ENCODE measurements at places on chromosomes 2 and 18.

DNA sequence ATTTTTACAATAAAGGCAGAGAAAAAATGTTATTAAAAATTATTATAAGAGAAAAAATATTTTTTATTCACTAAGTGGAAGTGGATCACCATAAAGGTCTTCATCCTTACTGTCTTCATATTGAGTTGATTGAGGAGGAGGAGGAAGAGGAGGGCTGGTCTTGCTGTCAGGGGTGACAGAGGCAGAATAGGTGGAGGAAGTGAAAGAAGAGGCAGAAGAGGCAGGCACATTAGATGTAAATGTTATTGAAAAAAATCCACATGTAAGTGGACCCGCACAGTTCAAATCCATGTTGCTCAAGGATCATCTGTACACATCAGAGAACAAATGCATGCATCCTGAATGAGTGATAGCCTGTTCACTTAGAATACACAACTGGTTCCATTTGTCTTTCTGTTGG lies 6.4 kb upstream of the SPATS2L start:
- no peak for DNase-seq

GRCh38 chr18:68925268-68925667 lies 127.4 kb downstream of the CCDC102B start:
- DNase-seq = no peak

DNA sequence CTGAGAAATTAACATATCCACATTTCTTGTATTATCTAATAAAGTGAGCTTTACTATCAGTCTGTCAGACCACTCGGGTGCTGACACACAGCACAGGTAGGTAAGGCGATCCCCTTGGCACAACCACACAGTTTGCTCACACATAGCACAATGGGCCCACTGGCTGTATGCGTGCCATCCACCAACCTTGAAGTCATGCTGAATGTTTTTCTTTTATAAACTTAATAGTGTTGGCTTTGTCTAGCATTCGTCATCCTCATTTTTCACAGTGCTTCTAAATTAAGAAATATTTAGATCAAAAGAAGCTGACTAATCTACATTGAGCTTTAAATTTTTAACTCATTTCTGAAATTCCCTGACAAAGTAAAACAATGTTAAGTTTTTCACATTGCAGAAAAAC lies 50.0 kb upstream of the PAPOLG start:
- DNase-seq = no peak

DNA sequence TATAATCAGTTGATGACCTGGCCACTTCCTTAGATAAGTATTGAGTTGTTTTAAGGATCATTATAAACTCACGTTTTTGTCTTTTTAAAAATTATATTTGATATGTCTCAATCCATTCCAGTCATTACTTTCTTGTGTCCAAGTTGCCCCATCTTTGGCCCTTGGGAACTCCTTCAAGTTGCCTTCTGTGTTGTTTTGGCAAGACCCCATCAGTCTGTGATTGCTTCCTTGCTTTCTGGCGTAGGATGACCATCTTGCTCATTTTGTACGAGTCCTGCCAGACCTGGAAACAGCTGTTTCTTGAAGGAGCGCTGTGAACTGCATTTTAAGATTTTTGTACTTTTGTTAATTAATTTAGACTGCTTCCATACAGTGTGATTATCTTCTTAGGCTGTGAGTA lies 68.9 kb upstream of the ITM2C start:
- no peak for DNase-seq

DNA sequence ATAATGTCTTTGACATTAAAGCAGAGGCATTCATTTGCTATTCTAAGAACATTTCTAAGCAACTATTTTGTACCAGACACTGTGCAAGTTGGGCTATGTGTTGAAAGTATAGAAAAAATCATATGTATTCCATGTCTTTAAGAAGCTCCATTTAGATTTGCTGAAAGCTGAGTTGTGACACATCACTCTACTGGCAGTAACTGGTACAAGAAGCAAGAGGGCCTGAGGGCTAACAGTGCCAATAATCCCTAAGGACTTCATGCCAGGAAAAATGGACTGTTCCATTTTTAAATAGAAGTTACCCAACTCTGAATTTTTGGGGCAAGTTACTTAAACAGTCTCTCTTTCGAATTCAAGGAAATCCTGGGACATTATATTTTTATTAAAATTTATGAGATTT lies 178.7 kb downstream of the SRBD1 start:
- no peak for DNase-seq

DNA sequence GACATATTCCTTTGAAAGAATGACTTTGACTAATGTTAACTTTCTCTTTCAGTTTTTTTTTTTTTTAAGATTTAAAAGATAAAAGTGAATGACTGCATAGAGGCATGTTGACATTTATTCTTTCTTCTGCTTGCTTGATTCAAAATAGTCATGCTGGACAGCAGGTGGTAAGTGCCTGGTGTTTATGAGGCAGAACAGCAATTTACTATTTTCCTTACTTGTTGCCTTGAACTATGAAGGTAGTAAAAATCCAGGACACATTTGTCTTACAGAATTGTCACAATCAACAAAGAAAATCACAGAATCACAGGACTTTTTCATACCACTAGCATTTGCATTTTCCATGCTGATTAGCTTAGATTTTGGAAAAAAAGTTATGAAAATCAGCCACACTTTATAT lies 388.3 kb downstream of the CTNNA2 start:
- DNase-seq = no peak

DNA sequence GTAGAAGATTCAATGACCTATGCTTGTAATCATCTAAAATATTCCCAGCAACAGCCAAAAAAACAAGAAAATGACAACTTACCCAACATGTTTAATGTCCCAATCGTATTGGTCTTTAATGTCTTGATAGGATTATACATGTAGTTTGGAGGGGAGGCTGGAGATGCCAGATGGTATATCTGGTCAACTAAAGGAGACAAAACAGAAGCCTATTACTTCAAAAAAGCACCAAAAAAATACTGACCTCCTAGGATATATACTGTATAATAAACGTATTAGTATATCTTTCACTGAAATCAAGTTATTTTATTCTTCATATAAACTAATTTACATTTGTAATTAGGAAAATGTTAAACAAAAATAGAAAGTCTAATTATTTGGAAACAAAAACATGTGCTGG lies 64.5 kb downstream of the UXS1 start:
- no peak for DNase-seq

DNA sequence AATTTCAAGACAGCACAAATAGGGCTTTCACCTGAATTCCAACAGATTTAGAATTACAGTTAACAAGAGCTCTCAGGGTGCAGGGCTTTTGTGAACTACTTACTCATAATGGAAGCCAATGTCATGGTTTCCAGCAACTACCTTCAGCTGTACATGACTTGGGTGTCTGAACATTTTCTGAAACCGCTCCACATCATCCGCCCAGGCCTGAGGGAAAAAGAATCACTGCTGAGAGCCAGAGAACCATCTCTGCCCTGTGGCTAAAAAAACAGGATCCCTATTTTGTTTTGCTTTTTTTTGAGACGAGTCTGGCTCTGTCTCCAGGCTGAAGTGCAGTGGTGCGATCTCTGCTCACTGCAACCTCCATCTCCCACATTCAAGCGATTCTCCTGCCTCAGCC lies 18.8 kb downstream of the MPPE1 start:
- DNase-seq = no peak

DNA sequence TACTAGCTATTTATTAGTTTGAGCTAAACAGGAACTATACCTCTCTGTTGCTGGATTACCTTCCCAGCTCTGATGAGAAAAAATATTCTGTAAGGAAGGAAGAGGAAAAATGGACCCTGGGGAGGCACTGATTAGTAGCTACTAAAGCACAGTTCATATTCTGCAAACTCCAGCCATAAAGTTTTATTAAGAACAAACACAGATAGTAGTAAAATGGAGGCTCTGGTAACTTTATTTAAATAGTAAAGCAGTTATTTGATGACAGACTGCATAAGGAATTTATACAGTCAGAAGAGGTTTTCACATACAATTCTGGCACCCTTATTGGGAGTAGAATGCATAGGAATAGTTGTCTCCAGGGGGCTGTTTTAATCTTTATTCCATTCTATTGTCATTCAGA lies 84.1 kb downstream of the XIRP2 start:
- no peak for DNase-seq

- DNase-seq = peak; percentile 52
Measured at GRCh38 chr2:70978341-70979179, at the start of gene ANKRD53. TSS of gene ANKRD53 (plus strand) at chr2:70978630. CDS start at chr2:70978646, 16 bp downstream.

DNA sequence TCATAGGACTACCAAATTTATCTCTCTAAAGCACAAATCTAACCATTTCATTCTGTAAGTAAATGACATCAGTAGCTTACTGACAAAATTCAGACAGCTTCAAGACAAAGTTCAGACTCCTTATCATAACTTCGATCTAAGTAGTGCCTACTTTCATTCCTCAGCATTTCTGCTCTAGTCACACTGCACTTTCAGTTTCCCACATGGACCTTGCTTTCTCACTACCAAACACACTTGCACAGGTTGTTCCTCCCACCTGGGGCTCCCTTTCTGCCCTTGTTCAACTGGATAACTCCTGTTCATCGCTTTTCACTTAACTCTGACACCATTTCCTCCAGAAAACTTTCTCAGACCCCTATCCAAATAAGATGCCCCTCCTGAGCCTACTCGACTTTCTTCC lies 22.1 kb upstream of the CCDC150 start:
- DNase-seq = no peak

DNA sequence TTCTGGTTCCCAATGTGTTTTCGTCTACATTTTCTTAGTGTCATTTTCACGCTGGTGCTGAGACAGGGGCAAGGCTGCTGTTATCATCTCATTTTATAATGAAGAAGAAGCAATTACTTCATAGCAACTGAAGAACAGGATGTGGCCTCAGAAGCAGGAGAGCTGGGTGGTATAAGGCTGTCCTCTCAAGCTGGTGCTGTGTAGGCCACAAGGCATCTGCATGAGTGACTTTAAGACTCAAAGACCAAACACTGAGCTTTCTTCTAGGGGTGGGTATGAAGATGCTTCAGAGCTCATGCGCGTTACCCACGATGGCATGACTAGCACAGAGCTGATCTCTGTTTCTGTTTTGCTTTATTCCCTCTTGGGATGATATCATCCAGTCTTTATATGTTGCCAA lies 7.3 kb downstream of the IL36G start:
- no peak for DNase-seq

- no peak for DNase-seq
Measured at GRCh38 chr2:59588286-59588685, 965.2 kb downstream of the BCL11A start.

DNA sequence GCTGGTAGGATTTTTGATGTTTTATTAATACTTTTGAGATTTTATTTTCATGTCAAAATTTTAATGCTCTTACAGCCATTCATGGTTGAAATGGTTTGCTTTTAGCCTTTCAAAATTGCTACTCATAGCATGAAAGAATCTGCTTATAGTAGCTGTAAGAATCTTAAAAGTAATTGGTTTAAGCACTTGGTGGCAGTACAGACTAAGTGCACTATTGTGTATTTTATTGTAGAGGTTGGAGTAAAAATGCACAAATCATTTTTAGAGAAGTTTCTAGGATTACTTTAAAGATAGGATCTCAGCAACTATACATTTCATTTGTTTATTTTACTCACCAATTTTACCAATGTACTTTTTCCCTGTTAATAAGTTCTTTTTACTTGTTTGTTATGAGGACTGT lies 205.8 kb downstream of the SPAG16 start:
- DNase-seq = no peak

GRCh38 chr18:9082711-9083510 lies 19.6 kb upstream of the NDUFV2 start:
- no peak for DNase-seq

DNA sequence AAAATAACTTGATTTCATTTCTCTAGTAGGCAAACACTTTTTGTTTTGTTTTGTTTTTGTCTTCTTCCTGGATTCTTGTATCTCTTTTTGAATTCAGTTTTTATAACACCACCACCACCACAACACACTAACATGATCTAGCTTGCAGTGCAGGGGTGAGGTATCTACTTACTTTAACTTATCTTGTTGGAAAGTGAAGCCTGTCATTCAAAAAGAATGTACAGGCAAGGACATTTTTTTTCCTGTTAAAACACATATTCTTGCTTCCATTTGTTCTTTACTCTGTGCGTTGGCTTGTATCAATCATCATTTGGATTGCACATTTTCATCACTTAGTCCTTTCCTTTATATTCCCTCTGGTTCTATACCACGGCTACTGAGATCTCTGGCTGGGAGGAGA lies 824.2 kb downstream of the PLCL1 start:
- no peak for DNase-seq

GRCh38 chr18:26545335-26546123 lies 2.8 kb downstream of the KCTD1 start:
- DNase-seq = no peak

GRCh38 chr2:239251971-239252370 lies 148.8 kb downstream of the HDAC4 start:
- no peak for DNase-seq

DNA sequence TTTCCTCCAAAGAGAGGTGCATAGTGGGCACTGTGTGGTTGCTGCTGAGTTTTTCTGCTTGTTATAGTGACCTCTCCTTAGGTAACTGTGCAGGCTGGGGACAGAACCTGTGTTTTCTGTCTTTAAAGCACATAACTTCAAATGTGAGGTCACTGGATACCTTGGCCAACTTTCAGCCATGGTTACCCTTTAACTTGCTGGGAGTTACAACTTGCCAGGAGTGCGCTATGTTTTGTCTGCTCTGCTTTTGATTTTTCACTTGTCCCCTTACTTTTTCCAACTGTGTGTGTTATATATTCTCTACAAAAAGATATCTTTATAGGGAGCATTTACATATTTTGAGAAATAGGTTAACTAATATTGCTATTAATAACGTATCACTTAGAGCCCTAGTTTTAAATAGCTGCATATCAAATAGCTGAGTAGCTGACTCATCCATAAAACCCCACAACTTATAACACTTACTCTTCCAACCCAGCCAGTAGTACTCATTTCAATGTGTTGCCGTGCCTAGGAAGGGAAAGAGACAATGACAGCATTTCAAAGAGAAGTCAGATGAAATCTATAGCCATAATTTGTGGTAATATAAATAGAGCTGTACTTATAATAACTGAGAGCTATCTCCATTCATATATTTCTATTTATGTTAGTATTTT lies 51.6 kb downstream of the DPP4 start:
- DNase-seq = no peak

- DNase-seq = no peak
Measured at GRCh38 chr2:162293122-162293786, 25.2 kb downstream of the IFIH1 start.

DNA sequence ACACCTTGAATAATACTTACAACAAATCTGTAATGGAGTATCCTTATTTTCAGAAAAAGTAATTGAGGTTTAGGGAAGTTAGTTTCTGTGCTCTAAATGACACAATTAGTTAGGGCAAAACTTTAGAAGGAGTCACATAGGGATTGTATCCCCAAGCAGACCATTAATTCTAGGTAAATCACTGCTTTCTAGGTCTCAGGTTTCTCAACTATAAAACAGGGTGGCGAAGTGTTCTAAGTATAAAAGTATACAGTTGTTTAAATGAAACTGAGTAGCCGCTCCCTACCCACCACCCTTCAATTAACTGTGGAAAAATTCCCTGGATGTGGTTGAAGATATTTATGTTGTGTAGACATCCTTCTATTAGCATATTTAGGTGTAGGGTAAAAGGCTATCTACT lies 19.9 kb upstream of the TMEM178A start:
- no peak for DNase-seq

GRCh38 chr2:224749136-224749535 lies 33.0 kb upstream of the CCDC195 start:
- DNase-seq = no peak

Measured in NCI-H1930 (cell line).